Stimulated activated naive CD8-positive, alpha-beta T cell treated with anti-CD3 and anti-CD28 coated beads, Interleukin-15, amount 100 ng/mL, for 72 hours (primary cell): ENCODE measurements at places on chromosomes 3 and 15.

DNA sequence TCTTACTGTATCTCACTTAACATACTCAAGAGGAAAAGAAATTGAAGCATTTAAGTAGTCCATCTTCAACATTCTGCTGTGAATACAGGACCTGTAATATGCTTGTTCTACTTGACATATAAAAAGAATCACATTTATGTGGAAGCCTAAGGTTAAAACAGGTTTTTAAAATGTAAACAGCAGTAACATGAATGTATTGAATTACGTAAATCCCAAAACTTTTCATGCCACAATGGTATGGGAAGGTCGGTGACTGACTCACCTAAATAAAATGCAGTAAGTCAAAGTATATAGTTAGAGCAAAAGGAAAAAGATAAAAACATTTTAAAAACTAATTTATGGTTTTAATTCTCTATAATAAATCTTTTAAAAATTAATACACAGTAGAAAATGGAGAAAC is 115.7 kb upstream of the TJP1 start:
- DNase-seq, result no peak

DNA sequence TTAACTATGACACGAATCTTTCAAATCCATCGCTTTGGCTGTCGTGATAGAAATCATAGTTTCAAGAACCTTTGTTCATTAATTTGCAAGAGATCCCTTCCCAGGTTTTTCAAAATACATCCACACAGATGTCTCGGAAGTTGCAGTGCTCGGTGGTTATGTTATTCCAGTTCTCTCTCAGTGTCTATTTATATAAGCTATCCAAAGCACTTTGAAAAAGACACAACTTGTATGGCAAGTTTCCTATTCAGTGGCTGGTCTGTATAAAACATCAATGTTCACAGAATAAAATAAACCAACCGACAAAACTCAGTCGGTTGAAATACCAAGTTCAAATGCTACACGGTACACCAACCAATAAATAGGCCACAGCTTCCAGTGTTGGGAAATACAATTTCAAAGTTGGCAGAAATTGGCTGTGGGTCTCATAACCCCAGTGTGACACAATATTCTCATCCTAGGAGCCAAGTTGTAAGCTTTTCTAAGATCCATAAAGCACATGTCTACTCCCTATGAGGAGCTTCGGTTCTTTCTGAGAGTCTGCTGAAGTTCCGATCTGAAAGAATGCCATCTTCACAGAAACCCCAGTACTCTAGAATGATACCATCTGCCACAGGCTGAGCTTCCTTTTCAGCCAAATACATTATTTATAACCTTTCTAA is 23.7 kb downstream of the SATB1 start:
- DNase-seq, result no peak

DNA sequence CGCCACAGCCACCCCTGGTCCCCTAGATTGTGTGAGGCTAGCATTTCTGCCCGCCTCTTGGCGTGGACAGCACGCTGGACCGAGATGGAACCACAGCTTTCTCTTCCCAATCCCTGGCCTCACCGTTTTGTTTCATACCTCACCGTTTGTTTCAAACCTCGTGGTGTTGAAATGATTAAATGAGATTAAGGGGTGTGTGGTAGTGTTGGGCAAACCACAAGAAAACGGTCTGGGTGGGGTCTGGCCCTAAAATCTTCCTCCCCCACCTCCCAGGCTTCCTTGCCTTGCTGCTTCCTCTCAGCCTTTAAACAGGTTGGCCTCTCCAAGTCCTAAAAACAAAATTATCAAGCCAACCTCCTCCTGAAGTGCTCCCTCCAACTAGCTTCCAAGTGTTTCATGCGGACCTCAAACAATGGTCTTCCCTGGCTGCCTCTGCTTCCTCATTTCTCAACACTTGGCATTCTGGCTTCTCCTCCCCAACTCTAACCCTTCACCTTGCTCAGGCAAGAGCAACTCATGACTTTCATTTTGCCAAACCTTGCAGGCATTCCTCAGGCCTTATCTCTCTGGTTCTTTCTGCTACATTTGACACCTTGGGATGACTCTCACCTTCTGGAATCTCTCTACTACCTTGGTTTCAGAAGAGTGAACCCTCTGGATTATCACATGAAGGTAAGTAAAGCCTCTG is 1.4 kb upstream of the ATP13A3 start:
- no peak for DNase-seq

DNA sequence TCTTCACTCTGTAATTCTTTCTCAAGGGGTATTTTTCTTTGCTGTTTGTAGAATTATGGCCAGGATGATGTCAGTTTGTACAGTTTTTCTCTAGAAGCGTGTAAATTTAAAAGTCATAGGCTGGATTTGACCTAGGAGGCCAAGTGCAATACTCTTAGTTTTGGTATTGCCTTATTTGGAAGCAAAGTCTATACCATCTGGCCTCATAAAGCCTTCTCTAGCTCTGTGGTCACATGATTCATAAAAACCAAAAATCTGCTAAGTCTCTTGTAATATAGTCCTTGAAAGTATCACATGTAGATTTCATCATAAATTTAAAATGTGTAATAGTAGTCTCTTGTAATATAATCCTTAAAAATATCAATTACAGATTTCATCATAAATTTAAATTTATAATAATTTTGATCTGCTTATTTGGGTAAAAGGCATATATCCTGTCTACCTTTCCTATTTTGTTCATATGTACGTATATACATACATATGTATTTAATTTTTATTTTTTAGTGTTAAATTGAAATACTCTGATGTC is 25.6 kb downstream of the TEX9 start:
- no peak for DNase-seq
